ENCODE measurements at places on chromosomes 7 and 10.

- DNase-seq, result no peak
Observed at GRCh38 chr7:133056370-133057238, 25.3 kb downstream of the CHCHD3 start.

DNA sequence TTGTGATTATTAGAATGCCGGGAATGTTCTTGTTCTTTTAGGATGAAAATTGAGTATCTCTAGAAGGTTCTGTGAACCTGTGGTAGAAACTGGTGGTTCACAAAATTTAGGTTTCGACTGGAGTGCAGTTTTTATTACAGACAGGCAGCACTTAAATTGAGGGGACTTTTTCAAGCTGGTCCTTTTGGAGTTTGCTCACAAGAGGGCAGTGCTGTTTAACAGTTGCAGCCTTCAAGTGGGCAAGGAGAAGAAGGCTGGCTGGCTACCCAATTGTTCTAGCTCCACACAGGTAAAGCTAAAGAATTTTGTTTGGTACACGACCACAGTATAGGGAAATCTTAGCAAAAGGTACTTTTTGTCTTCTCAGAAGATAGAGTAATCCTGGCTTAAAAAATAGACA is 233.6 kb downstream of the SNX13 start:
- DNase-seq, result no peak

GRCh38 chr10:34124522-34125035 is 690.5 kb downstream of the PARD3 start:
- DNase-seq, result no peak

GRCh38 chr7:46478046-46478445 is 557.0 kb upstream of the IGFBP3 start:
- DNase-seq, result no peak

Data from stimulated activated CD8-positive, alpha-beta memory T cell treated with anti-CD3 and anti-CD28 coated beads, Interleukin-7, amount 100 ng/mL, for 1 hour (primary cell).